ENCODE measurements at places on chromosomes 11 and 22.

- no peak for DNase-seq
These were observed 76.0 kb downstream of the RBFOX2 start for GRCh38 chr22:35952576-35952975.

DNA sequence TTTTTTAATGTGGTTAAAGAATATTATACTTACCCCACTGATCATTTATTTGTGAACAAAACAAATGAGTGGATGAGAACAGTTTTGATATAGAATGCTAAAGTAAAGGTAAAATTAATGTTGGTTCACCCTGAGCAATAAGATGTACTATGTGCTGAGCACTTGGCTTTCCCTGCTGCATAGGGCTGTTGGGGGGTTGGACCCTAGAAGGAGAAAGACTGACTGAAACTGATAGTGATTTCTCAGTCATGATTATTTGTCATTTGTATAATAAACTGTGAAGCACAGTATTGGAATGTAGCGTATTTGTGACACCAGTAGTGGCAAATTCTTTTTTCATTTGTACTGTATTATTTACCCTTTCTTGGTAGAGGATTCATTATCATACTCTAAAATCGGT lies 63.3 kb downstream of the PRMT3 start:
- DNase-seq: no peak

- no peak for DNase-seq
These were observed 50.0 kb upstream of the SYT13 start for GRCh38 chr11:45336136-45336535.

DNA sequence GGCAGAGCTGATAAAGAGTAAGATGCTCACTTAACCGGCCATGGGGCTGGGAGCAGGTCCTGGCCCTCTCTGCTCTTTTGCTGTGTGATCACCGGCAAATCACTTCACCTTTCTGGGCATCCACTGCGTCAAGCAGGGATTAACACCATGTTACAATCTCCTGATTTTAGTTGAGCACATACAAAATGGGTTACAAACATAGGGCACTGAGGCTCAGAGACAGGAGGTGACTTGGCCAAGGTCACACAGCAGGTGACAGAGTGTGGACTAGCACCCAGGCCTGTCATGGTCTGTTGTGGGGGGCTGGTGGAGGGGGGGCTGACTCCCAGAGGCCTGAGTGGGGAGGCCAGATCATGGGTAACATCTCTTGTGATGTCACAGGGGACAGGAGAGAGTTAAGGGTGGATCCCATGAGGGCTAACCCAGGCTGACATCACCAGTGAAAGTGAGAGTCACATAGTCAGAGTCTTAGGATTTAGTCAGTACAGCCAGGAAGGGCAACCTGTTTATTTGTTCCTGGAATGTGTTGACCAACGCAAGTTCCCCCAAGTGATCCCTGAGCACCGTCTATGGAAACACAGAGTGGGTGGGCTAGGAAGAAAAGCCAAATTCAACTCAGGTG lies 27.8 kb downstream of the GDPD5 start:
- no peak for DNase-seq

GRCh38 chr11:93740031-93740729 lies 1.1 kb downstream of the TAF1D start:
- DNase-seq: peak; percentile 28

All from fibroblast of villous mesenchyme (primary cell).